ACHN (cell line): ENCODE measurements at places on chromosomes 2 and 18.
A peak's percentile ranks its signal among the peaks of the same experiment; 100 is the strongest.

DNA sequence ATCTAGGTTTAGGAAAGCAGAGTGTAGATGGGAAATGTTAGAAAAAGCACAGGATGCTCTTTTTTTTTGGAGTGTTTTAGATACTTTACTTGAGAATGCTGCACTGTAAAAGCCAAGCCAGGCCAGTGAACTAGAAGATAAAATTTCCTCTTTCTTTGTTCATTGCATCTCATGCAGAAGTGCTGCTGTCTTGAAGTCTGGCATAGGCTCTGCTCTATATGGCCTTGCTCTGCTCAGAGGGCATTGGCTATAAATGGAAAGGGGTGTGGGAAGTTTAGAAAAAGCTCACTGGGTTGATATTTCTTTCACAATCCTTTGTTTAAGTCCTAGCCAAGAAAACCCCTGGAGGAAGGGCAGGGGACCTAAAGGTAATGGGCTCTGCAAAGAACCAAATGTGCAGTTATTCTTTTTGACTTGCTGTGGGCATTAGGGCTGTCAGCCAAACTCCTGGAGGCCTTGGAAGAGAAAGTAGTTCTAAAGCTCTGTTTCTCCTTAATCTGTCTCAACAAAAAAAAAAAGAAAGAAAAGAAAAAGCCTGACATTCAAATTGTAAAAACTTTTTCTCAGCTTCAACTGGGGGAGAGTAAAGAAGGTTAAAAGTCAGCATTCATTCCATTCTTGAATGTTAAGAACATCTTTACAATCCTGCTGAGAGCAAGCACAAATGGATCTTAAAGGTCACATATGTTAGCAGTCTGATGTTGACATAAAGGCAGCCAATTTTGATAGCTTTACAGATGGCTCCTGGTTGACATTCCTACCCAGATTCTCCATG, 338.3 kb downstream of the GULP1 start:
- no peak for DNase-seq

DNA sequence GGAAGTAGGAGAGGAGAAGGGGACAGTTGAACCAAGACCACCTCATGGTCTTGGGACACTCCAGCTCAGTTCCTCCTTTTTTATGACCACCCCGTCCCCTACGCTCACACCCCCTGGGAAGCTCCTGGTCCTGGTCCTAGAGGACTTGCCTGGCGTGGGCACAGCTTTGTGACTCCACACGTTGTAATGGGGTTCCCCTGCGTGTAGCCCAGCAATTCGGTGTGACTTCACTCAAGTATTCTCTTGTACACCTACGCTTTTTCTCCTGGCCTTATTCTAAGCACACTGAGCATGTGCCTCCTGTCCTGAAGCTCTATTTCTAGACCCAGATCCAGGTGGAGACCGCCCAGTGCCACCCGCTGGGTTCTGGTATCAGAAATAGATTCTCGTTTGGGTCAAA, 36.1 kb upstream of the B3GNT7 start:
- DNase-seq = no peak

DNA sequence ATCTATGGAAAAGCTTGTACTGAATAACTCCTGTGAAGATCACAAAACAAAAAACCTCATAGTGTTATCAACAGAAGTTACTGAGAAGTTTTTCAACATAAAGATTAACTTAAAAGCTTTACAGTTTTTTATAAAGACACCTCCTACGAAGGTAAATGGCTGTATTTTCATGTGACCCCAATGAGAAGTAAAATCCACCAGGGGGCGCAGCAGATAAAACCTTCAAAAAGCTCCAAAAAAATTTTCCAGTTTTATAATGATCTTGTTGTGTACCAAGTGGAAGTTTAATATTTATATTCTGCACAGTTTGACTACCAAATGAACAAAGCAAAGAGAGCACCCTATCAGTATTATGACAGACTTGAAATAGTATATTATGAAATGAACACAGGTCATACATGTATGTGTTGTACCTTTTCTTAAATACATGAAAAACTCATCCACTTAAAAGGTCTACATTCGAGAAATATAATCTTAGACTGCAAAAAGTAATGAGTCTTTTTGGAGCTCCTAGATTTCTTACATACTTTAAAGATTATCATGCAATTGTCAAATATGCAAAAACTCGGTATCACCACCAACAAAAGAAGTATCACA, 38.5 kb downstream of the PNO1 start:
- peak; percentile 77 for DNase-seq

GRCh38 chr2:228839421-228839876, 431.6 kb downstream of the PID1 start:
- DNase-seq = no peak

DNA sequence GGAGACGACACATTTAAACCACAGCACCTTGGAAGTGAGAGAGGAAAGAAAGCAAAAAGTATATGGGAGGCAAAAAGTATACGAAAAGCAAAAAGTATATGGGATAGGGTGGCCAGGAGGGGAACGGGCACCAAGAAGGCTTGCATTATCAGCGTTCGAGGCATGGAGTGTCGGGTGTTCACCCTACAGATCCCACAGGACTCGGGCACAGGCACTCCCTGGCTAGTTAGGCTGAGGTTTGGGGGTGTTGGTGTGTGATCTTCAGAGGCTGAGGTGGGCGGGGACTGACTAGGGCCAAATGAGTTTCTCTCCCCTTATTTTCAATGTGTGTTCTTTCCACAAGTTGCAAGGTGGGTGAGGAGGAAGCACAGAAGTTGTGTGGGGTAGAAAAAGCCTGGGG, 86.6 kb downstream of the EVA1A start:
- DNase-seq = no peak

- no peak for DNase-seq
Measured at GRCh38 chr2:71303849-71304248, 27.7 kb upstream of the ZNF638 start.

DNA sequence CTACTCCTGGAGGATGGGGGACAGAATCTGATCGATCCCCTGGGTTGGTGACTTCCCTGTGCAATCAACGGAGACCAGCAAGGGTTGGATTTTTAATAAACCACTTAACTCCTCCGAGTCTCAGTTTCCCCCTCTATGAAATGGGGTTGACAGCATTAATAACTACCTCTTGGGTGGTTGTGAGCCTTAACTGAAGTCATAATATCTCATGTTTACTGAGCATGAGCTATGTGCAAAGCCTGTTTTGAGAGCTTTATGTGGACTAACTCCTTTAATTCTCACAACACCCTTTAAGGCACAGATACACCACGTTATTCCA, 844 bp downstream of the PROC start:
- no peak for DNase-seq

DNA sequence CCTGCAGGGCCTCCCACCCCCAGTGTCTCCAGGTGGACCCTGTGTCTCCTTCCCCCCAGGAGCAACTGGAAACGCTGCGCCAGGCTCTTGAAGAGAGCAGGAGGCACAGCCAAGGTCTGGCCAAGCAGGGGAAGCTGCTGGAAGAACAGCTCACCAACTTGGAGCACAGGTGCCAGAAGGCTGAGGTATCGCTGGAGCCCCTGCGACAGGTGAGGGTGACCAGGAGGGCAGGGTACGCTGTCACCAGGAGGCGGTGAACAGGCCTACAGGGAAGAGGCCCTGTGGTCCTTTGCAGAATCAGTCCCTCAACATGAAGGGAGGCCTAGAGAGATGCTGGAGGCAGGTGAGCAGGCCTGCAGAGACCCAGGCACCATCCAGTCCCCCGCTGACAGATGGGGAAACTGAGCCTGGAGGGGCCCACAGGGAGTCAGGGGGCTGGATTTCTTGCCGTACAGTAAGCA, 15.6 kb upstream of the SNED1 start:
- DNase-seq = no peak

GRCh38 chr2:233247744-233248143, 3.7 kb upstream of the ATG16L1 start:
- peak; percentile 42 for DNase-seq

DNA sequence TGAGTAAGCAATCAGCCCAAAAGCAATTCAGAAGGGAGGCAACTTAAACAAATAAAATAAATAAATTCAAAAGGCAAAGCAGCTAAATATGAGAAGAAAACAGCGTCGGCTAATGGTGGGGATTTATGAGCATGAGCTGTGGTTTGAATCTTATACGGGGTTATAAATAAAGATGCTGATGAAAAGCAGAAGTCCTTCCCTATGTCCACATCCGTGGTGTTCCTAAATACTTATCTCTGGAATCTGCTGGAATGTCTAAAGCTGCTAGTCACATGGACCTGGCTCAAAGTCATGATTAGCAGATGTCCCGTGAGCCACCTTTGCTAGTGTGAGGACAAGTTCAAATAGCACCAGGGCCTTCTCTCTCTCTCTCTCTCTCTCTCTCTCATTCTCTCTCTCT, 33.8 kb downstream of the SMIM21 start:
- no peak for DNase-seq

- no peak for DNase-seq
Measured at GRCh38 chr2:196914867-196915460, 11.5 kb downstream of the PGAP1 start.

DNA sequence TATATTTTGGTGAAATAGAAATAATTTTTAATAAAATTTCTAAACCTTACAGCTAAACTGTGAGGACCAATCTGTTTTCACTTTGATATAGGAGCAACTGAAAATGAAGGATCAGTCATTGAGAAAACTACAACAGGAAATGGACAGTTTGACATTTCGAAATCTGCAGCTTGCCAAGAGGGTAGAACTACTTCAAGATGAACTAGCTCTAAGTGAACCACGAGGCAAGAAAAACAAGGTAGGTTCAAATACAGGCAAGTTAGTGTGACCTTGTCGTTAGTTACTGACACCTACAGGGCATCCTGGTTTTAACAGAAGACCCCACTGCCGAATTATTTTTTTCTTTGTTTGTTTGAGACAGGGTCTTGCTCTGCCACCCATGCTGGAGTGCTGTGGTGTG, 75.5 kb upstream of the STON1 start:
- no peak for DNase-seq

GRCh38 chr2:73063909-73064875, 7.3 kb downstream of the SFXN5 start:
- DNase-seq = peak; percentile 88

DNA sequence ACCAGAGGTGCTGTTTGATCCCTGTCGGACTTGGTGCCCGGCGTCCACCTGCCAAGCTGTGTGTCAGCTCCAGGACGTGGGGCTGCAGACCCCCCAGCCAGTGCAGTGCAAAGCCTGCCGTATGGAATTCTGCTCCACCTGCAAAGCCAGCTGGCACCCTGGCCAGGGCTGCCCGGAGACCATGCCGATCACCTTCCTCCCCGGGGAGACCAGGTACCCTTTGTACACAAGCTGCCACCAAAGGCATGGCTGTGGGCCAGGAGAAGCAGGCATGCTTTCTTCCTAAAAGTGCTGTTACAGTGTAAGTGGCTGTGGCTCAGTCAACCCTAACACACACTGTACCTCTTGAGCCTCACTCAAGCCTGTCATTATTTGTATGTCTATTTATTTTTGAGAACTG, 103.3 kb downstream of the RNF144A start:
- no peak for DNase-seq

GRCh38 chr2:191434072-191434471, 188.9 kb downstream of the MYO1B start:
- no peak for DNase-seq

GRCh38 chr18:55550471-55550870, 37.5 kb downstream of the TCF4 start:
- no peak for DNase-seq

DNA sequence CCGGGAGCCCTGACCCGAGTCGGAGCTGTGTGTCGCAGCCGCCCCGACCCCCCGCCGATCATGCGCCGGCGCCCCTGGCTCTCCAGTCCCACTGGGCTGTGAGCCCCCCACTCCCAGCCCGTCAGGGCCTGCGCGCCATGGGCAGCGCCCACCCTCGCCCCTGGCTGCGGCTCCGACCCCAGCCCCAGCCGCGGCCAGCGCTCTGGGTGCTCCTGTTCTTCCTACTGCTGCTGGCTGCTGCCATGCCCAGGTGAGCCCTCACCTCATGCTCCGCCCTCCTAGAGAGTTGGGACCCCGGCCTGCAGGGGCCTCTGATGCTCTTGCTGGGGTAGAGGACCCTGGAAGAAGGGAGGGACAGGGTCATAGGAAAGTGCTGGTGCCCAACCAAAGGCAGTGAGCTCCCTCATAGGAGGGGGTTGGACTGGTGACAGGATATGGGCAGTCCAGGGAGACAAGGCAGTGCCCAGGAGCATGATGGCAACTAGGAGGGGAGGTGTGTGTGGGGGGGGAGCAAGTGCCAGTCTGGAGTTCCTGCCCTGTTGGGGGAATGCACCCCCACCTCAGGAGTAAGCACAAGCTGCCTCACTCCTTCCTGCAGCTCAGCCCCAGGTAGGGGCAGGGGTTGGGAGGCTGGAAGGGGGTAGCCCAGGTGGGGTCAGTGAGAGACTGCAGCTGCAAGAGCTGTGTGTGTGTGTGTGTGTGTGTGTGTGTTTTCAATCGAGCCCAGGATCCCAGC, 375 bp downstream of the WNT10A start:
- no peak for DNase-seq

GRCh38 chr2:9308186-9308955, 101.8 kb downstream of the ASAP2 start:
- DNase-seq = no peak

DNA sequence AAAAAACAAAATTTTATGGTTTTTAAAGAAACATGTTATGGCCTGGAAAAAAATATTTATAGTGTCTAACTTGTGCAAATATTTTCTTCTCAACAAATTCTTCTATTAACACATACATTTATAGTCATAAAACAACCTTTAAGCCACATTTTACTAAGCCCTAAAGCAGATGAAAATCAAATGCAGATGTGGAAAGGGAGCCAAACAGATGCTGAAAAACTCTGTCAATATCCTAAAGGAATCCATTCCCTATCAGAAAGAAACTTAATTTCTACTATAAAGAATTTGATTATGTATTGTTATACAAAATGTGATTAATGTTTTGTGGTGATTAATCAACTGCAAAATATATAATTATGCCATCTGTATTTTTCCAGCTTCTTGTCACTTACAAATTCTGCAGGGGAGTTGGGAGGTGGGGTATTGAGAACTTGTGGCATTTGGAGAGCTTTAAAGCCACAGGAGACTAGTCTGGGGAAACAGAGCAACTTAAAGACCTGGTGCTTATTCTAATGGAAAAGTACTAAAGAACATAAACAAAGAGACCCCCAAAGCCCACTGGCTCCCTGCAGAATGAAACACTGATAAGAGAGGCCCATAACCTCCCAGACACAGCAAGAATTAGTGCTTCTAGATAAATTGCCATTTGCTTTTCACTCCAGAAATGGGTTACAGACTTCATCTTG, 1721.0 kb upstream of the PIK3C3 start:
- DNase-seq = no peak

- peak; percentile 3 for DNase-seq
Measured at GRCh38 chr2:155546721-155547555, 785.6 kb downstream of the NR4A2 start.

DNA sequence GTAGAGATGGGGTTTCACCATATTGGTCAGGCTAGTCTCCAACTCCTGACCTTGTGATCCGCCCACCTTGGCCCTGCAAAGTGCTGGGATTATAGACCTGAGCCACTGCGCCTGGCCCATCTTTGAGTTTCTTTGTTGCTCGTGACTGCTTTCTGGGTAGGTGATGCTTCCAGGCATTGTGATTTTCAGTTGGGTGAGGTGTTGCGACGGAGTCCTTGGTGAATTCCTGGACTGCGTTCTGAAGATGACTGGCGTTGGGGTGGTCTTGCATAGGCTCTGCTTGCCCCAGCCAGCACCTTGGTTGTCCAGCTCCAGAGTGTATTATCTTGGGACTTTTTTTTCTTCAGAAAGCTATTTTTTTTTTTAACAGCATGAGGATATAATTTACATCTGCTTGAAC, 103.4 kb downstream of the DCDC2C start:
- DNase-seq = no peak
